ENCODE measurements at places on chromosomes 7 and 10. TPM values are rescaled to one million over a fixed set of nuclear protein-coding genes. Genes with fewer than 3 reads are reported as not detected.

The PYROXD2 gene
- total RNA-seq = 6.1 TPM

DNA sequence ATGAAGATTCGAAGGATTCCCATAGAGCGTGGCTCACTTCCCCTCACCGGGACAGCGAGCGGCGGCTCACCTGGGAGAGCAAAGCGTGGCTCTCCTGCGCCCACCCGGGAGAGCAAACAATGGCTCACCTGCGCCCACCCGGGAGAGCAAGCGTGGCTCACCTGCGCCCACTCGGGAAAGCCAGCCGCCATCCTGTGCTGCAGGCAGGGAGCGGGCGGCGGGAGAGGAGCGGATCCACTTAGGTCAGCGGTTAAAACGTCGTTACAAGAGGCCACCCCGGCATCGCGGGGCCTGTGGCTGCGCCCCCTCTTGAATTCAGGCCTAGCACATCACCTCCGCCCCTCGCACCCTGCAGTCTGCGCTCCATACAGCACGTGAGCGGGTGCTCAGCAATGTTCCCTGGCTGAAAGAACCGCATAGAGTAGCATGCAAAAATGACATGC lies 461 bp upstream of the FIGNL1 start:
- DNase-seq = peak; percentile 24

The AKR1C2 gene
- 170 TPM for total RNA-seq

DNA sequence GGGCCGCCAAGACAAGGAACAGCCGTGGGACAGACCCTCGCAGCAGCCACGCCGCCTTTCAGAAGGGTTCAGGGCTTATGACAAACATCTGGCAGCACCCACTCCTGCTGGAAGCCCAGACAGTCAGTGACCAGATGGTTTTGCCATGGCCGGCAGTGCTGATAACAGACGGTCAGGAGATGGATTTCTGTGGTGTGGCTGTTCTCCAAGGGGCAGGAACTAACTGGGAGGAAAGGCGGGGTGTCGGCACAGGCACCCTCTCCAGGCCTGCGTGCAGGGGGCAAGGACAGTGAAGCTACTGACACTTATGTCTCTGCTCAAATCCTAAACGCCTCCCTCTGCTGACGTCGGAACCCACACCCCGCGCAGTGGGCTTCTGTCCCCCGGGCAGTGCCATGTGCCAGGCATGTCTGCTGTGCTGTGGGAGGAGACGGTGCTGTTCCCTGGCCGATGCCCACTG lies 416.1 kb downstream of the DNAJB6 start:
- no peak for DNase-seq

GRCh38 chr7:80257756-80258155 lies 123.1 kb downstream of the GNAI1 start:
- no peak for DNase-seq

- DNase-seq = peak; percentile 51
Measured at GRCh38 chr7:73717991-73718405, 1.5 kb downstream of the STX1A start.

DNA sequence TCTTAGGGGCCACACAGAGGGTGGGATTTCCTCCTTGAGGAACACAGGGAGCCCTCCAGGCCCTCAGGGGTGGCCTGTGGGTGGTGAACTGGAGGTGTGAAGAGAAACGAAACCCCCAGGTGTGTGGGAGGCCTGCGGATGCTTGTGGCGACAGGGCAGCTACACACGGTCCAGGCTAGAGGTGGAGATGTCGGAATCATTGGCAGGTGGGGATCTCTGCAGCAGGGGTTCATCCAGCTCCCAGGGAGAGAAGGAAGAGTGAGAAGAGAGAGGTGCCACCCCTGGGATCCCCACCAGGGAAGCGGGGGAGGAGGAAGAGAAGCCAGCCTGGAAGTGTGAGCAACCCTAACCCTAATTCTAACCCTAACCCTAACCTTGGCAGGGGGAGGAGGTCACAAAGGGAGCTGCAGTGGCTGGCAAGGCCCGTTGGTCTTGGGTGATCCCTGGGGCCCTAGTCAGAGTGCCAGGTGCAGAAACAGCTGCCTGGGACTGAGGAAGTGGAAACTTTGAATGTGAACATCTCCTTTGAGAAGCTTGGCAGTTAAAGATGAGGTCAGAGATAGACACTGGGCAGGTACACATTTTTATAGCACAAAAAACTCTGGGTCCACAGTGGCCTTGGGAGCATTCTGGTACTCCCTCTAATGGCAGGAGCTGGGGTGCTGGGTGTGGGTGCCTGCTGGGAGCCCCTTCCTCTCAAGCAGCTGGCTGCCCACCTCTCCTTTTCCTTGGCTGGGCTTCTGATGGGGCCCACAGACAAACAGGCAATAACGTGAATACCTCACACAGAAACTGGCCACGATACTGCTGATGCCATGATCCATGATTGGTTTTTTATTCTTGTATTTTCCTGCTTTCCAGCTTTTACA lies 6.8 kb upstream of the AEBP1 start:
- no peak for DNase-seq

DNA sequence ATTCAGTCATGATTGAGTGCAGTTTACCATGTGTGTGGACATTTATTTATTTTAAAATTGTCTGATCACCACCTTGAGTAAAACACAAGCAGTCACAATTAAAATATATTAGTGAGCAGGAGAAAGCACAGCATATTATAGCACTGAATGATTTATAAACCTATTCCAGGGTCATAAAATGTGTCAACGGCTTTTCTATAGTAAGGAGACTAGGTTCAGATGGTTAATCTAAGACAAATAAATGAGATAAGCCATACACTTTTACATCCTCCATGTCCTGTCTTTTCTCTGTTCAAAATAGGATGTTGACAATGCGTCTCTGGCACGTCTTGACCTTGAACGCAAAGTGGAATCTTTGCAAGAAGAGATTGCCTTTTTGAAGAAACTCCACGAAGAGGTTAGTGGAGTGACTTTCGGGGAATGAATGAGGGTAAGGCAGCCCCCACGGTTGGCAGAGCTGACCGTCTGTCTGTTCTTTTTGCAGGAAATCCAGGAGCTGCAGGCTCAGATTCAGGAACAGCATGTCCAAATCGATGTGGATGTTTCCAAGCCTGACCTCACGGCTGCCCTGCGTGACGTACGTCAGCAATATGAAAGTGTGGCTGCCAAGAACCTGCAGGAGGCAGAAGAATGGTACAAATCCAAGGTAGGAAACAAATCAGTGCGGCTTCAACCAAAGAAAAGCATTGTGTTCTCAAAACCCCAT lies 5.4 kb downstream of the VIM start:
- peak; percentile 61 for DNase-seq

All from left cardiac atrium (tissue), 4 donors.